ENCODE measurements at places on chromosomes 1 and 21. TPM values are rescaled to one million over a fixed set of nuclear protein-coding genes. Genes with fewer than 3 reads are reported as not detected.

ALPL gene
- 16.9 TPM for total RNA-seq

GNB1 gene
- total RNA-seq: 205 TPM

FAM72D gene
- 4.0 TPM for total RNA-seq

DNA sequence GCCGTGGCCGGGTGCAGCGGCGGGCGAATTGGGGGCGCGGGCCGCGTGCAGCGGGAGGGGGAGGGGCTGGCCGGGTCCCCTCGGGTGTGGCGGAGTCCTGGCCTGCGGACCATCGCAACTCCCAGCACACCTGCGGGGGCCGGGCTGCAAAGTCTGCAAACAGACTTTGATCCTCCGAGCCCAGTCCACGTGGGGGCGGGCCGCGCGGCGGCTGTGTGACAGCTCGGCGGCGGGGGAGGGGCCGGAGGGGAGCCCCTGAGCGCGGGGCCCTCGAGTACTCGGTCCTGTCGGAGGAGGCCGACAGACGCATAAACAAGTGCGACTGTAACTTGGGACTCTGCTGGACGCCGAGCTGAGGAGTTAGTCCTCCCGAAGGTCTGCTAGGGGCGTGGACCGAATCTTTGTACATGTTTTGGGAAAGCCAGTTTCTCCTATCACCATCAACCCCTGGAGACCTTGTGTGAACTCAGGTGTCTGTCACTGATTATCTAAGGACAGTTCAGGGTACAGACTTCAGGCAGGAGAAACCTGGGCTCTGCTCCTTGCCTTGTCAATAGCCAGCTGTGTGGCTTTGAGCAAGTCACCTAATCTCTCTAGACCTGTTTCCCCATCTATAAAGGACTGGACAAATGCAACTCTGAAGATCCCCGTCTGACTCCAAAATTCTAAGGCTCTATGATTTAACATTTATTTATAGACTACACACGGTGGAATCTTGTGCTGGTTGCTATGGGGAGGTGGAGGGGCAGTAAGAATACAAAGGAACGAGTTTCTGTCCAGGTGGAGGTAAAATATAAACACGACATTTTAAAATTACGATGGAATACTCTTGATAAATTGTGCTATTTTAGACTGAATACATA is 710 bp upstream of the SLC30A1 start:
- ATAC-seq: peak; percentile 74

GRCh38 chr1:40270152-40270834 is 12.3 kb downstream of the ZMPSTE24 start:
- no peak for ATAC-seq

DNA sequence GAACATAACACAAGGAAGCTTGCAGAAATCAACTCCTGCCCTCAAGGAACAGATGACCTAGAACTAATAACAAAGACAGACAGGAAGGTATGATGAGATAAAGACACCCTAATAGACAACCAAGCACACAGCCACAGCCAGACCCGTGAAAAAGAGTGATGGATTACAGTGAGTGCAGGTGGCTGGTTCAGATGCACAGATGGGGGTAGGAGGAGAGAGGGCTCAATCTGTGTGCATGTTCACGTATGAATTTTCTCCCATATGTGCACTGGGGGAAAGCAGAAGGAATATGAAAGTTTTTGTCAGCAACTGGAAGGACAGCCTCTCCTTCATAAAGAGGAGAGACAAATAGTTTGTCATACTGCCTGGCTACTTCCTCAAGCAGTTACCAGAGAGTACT is 367.1 kb downstream of the PBX1 start:
- no peak for ATAC-seq

- no peak for ATAC-seq
Observed at GRCh38 chr1:236982380-236982779, 21.9 kb downstream of the MT1HL1 start.

HEYL gene
- total RNA-seq: 0.36 TPM

GRCh38 chr1:108007531-108007930 is 42.6 kb upstream of the VAV3 start:
- ATAC-seq: no peak

DNA sequence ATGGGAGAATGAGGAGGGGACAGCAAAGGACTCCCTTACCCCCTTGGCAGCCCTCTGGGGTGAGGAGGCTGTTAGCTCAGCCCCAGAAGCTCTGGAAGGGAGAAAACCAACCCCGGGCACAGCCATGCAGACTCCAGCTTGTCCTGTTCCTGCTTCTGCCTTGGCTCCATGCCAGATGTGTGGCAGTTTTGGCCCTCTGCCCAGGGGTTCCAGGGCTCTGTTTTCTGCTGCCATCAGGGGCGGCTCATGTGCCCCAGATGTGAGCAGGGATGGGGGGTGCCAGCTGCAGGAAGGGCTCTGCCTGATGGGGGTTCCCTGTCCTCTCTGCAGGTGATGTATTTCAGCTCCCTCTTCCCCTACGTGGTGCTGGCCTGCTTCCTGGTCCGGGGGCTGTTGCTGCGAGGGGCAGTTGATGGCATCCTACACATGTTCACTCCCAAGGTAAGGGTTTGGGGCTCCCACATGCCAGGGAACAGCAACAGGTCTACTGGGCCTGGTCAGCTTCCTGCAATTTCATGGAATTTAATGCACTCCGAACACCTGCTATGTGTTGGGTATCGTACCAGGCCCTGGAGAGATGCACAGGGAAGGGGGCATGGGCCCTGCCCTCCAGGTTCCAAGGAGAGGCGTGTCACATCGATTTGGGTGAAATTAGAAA is 26.1 kb downstream of the SLC6A17 start:
- peak; percentile 32 for ATAC-seq

TMEM234 gene
- total RNA-seq: 20.9 TPM

- ATAC-seq: peak; percentile 21
Observed at GRCh38 chr1:210262897-210263272, 30.3 kb downstream of the SERTAD4 start.

LMX1A gene
- total RNA-seq: 0.57 TPM

DNA sequence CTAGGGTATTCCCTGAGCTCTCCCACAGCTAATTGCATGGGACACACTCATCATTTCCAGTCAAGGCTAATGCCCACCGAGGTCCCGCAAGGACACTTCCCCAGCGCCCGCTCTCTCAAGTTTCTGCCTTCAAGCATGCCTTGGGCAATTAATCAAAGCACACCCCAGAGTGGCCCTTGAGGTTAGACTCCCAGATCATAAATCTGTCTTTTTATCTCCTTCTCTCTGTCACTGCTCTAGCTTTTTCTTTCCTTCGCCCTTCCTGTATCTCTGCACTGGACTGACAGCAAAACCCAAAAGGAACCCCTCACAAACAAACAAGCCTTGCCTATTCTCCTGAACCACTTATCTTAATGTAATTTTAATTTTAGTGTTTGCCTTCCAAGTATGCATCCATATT is 7.9 kb upstream of the EXOSC10 start:
- ATAC-seq: no peak

CD1E gene
- total RNA-seq: not detected

MLLT11 gene
- total RNA-seq: 201 TPM

DNA sequence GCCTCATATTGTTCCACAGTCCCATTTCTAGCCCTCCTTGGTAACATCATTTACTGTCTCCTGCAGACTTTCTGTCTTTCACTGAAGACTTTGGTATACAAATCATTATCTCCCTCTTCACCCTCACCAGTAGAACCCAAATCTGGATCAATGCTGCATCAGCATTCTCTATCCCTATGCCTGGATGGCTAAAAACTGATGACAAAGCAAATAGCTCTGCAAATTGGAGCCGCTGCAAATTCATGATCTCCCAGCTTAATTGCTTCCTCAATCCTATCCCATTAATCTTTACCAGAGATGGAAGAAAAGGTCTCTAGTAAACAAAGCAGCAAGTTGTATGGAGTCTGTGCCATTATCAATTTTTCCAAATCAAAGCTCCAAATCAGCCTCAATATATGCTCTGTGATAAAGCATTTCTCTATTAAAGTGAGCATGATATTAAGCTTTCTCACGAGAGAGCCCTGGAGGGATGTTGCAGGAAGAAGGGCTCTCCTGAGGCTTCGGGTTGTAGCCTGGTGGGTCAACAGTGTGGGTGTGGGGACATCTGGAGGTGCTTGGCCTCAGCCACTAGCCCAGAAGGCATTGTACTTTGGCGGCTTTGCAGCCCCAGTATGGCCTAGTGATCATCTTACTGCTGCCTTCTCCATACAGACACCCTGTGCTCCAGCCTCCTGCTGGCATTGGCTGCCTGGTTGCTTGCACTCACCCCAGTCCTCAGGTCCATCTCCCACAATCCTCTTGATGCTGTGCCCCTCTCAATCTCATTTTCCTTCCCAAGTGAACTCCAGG is 46.2 kb upstream of the COL24A1 start:
- no peak for ATAC-seq

- no peak for ATAC-seq
Observed at GRCh38 chr21:38409907-38410306, 88.4 kb downstream of the ERG start.

CD1D gene
- not detected for total RNA-seq

OR2T29 gene
- 0.41 TPM for total RNA-seq

GRCh38 chr1:109912214-109912861 is 1.7 kb downstream of the CSF1 start:
- no peak for ATAC-seq

C1orf226 gene
- 17.0 TPM for total RNA-seq

DNA sequence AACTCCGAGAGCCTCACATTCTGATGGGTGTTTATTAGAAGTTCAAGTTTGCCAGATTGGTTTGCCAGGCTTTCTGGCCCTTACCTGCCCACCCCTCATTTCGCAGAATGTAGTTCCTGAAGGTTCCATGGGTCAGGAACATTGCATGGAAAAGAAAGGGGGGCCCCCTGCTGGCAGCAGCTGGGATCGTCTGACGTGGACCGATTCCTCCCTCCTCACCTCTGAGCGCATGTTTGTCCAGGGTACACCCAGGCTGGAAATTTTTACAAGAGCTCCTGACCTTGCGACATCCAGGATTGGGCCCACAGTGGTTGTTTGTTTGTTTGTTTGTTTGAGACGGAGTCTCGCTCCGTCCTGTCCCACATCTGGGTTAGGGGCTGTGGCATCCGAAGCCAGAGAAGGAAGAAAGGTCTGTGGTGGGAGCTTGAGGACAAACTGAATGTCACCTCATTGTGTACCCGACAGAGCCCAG is 126.0 kb upstream of the TMEM51 start:
- peak; percentile 58 for ATAC-seq

DNA sequence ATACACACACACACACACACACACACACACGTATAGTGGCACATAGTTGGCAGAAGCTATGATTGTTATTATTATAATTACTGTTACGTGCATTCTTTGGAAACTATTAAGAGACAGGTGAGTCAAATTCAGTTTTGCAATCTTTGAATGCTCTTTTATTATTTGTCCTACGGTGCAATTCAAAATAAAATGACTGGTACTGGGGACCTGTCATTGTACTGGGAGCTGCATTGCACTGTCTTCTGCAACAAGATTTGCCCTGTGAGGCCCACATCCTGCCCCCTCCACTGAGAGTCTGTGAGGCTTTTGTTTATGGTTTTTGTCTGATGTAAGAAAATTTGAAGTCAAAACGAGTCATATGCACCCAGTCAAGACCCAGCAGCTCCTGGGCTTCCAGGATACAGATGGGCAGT is 1.9 kb downstream of the LY9 start:
- no peak for ATAC-seq

DNA sequence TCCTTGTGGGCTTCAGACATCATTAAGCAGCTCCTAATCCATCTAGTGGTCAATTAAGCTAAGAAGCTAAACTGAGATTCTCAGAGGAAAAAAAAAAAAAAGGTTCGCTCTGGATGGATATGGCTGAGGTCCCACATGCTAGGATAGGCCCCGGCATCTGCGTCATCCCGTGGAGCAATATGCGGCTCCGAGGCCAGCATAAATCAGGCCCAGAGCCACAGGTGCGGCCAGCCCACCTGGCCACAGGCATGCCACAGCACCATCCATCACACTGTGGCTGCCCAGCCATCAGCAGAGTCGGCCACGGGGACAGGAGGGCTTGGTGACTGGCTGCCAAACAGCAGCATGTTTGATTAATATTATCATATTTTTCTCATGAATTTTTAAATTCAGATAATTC is 106.9 kb upstream of the TIAM1 start:
- peak; percentile 38 for ATAC-seq

DNA sequence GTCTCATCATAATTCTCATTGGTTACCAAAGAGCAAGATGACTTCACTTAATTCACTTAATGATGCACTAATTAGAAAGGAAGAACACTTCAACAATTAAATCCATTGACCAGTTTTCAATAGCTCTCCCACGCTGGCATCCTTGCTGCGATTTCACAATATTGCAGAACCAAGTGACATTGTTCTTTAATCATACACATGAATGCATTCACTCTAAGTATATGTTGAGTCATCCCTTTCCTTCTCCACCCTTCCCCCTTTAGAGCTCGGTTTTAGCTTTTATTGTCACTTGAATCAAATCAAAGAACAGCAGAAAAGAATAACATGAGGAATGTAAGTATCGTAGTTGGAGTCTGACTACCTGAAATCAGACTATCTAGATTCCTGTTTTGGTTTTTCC is 233.6 kb upstream of the FMN2 start:
- ATAC-seq: peak; percentile 84

DNA sequence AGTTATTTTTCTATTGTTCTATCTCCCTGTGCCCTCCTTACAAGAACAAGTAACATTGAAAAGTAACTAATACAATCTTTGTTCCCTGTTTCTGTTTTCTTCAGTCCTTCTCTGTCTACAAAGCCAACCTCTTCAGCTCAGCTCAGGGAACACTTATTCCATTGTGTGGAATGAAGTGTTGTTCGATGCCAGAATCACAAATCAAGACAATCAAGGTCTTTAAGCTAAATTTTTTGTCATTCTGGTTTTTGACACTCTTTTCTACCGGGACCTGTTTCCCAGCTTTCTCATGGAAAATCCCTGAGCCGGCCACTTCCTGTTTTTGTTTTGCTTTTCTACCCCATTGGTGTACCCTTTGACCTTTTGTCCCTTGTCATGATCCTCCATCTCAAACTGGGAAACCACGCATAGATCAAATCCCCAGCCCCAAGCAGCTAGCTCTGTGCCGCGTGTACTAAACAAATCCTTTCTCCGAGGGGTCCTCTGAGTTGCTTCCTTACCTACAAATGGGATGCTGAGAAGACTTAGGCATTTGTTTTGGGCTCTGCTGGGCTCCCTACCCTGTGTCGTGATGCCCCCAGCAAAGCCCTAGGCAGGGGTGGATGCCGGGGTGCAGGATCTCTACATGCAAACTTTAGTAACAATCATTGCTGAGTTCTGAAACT is 141.8 kb downstream of the TOMM20 start:
- ATAC-seq: no peak

GRCh38 chr1:153404768-153405167 is 11.6 kb upstream of the S100A7A start:
- ATAC-seq: no peak

GRCh38 chr1:26181586-26182382 is 4.5 kb downstream of the CNKSR1 start:
- ATAC-seq: no peak

DNA sequence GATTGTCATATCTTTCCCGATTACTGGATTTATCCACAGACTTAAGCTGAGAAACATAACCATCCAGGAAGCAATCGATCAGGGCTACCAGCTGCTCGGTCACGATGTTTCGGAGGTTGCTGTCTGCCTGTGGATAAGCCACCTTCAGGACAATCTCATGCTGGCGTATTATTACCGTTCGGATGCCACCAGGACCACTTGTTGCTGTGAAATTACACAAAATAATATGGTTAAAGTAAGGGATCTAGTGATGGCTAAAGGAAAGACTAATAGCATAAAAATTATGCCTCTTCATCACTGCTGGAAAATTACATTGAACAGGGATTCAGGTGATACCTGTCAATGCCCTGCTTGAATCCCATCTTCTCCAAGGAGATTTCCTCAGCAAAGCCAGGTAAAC is 30.8 kb upstream of the ACTA1 start:
- ATAC-seq: no peak

Data from motor neuron (in vitro differentiated cells).